ENCODE measurements at places on chromosomes 13 and 19.
A peak's percentile ranks its signal among the peaks of the same experiment; 100 is the strongest.

DNA sequence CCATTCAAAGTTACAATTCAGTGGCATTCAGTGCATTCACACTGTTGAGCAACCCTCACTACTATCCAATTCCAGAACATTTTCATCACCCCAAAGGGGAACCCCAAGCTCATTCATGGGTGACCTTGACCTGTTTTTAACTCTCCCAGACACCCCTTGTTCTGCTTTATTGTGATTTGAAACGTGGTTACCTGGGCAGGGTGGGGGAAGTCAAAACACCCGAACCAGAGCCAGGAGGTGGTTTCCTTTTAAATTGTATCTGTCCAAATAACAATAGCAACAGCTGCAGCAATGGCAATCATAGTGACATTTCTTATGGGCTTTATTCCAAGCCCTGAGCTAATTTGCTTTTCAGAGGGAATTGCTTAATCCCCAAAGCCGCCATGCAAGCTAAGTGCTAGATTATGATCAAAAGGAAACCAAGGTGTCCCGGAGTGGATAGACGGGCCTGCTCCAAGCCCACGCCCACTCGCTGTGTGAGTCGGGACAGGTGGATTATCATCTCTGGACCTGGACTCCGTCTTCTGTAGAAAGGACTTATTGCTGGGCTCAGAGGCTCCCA lies 6.1 kb downstream of the PTGIR start:
- DNase-seq = no peak

- no peak for DNase-seq
These were observed 88.1 kb downstream of the SLC7A1 start for GRCh38 chr13:29507356-29507755.

GRCh38 chr13:34640993-34641330 lies 301.1 kb upstream of the NBEA start:
- DNase-seq = no peak

DNA sequence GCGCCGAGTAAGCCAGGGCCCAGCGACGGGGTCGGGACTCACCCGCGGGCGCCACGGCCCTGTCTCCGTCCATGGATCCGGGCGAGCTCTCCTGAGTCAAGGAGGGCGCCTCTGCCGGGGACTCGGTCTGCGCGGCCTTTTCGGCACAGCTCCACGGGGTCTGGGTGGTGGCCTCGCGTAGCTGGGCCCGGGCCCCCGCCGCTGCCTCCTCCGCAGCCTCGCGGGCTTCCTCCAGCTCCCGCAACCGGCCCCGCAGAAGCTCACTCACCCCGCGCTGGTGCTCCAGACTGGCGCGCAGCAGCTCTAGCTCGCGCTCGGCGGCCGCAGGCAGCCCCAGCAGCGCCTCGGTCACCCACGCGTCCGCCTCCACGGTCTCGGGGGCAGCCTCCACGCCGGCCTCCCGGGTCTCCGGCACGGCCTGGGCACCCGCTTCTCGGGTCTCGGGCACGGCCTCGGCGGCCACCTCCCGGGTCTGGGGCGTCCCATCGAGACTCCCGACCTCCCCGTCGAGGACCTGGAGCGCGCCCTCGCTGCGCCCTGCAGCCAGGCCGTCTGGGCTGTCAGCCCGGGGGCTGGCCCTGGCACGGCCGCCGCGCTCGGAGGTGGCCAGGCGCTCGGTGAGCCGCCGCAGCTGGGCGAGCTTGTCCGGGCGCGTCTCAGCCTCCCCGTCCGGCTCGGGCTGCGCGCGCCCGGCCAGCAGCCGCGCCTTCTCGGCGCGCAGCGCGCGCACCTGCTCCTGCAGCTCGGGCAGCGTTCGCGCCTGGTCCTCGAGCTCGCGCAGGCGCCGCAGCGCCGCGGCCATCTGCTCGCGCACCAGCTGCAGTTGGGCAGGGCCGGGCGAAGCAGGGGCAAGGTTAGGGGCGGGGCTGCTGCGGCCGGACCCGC lies 8.4 kb downstream of the KANK3 start:
- no peak for DNase-seq

DNA sequence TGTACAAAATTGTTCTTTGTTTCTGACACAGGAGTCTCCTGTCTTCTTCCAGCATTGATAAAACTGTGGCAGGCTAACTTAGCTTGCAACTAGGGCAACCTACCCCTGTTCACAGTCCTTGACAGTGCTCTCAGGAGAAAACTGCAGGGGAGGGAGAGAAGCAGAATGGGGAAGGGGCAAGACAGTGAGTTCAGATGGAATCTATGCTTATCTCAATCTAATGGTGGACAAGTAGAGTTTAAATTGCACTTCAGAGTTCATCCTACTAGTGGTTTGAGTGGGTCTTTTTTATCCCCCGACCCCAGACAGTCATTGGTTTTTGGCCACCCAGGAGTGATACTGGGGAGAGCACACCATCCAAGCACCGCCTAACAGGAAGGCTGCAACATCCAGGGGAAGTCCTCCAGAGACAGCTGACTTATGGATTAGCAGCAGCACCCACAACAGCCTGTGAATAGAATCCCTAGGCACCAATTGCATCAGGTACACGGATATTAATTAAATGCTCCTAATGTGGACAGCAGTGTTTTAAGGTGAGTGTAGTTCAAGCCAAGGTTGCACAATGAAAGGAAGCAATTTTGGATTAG lies 236.6 kb downstream of the NHLRC3 start:
- DNase-seq = no peak

DNA sequence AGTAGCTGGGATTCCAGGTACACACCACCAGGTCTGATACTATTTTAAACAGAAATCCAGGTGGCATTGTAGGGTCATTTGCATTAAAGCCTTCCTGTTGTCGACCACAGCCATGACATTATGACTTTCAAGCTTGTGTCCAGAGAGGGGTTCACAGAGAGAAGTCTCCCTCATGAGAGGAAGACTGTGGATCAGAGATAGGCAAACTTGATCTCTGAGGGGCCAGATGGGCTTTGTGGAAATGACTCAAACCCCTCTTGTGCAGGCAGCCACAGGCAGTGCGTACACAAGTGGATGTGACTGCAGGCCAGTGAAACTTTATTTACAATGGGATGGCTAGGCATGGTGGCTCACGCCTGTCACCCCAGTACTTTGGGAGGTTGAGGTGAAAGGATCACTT lies 27.8 kb upstream of the F2RL3 start:
- DNase-seq = no peak

- peak; percentile 14 for DNase-seq
These were observed 12.3 kb upstream of the CADM4 start for GRCh38 chr19:43651758-43652545.

DNA sequence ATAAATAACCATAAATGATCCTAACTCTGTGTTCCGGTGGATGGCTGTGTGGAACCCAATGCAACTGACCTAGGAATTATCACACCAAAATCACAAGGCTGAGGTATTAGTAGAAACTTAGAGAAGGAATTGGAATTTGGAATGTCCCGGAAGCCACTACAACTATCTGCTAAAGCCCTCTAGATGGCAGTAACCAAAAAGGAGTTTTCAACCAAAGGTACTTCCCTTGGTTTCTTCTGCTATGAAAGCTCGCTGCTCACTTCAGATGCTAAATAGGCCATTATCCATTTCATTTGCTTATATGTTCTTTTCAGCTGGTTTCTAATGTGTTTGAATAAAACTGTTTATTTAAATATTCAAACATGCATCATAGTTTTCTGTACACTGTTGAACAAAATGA lies 1589.1 kb upstream of the SPRY2 start:
- DNase-seq = no peak

DNA sequence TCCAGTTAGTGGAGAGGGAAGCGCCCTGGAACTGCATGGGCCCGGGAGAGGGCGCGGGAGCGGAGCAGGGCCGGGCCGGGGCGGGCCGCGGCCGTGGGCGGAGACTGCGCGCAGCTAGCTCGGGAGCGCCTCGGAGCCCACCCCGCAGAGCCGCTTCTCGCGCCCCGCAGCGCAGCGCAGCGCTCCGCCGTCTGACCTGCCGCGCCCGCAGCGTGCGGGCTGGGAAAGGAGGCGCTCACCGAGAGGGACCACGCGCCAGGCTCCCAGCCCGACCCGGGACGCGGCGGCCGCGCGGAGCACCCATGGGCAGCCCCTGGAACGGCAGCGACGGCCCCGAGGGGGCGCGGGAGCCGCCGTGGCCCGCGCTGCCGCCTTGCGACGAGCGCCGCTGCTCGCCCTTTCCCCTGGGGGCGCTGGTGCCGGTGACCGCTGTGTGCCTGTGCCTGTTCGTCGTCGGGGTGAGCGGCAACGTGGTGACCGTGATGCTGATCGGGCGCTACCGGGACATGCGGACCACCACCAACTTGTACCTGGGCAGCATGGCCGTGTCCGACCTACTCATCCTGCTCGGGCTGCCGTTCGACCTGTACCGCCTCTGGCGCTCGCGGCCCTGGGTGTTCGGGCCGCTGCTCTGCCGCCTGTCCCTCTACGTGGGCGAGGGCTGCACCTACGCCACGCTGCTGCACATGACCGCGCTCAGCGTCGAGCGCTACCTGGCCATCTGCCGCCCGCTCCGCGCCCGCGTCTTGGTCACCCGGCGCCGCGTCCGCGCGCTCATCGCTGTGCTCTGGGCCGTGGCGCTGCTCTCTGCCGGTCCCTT lies at the start of gene MLNR:
MLNR (plus strand) TSS at position 303 of the 820 bp plus-strand sequence; CDS start at position 303, 0 bp downstream.
- DNase-seq = peak; percentile 23

GRCh38 chr13:70694996-70695715 lies 586.9 kb upstream of the KLHL1 start:
- no peak for DNase-seq

- DNase-seq = no peak
These were observed 279.7 kb downstream of the COG6 start for GRCh38 chr13:39935155-39935554.

- DNase-seq = no peak
These were observed 9.6 kb downstream of the BCAM start for GRCh38 chr19:44818466-44819031.

DNA sequence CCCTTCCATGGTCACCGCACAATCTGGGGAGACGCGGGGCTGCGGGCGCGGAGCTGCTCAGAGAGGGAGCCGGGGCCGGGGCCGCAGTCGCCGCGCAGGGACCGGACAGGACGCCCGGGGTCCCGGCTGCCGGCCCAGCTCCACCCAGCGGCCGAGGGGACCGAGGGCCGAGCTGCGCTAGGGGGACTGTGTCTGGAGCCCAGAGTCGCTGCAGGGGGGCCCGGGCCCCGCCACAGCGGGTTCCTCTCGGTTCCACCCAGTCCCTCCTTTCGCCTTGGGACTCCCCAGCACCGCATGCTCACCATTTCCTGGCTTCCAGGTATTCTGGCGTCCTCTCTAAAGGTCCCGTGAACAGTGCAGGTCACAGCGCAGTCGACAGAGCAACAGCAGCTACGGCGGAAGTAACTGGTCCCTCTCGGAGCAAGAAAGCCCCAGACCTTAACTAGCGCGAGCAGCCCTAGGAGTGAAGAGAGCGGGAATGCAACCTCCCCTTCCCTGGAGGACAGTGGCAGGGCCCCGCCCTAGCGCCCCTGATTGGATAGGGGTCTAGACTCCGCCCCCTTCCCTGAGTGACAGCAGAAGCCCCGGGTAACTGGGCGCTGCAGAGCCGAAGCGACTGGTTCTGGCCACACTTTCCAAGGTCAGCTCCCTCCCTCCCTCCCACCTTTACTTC lies at the start of gene ZNF878:
ZNF878 (minus strand) TSS at position 465 of the 673 bp plus-strand sequence; CDS start at position 305, 160 bp downstream.
- DNase-seq = peak; percentile 43

GRCh38 chr13:98482476-98483444 lies 94.1 kb downstream of the STK24 start:
- DNase-seq = no peak

DNA sequence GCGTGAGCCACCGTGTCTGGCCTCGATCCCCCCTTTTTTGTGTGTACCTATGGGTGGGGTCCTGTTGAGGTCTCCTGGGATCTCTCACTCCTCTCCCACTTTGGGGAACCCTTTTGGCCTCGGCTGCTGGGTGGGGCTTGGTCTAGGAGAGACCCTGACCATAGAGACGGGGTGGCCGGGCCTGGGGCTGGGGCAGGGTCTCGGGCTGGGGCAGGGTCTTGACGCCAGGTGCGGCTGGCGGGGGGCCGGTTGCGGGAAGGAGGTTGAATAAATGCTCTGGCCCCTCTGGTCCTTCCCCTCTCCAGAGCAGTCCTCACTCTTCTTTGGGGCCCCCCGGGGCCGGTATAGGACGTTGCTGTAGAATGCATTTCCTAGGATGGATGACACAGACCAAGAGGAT lies 9.7 kb downstream of the TMIGD2 start:
- DNase-seq = no peak

DNA sequence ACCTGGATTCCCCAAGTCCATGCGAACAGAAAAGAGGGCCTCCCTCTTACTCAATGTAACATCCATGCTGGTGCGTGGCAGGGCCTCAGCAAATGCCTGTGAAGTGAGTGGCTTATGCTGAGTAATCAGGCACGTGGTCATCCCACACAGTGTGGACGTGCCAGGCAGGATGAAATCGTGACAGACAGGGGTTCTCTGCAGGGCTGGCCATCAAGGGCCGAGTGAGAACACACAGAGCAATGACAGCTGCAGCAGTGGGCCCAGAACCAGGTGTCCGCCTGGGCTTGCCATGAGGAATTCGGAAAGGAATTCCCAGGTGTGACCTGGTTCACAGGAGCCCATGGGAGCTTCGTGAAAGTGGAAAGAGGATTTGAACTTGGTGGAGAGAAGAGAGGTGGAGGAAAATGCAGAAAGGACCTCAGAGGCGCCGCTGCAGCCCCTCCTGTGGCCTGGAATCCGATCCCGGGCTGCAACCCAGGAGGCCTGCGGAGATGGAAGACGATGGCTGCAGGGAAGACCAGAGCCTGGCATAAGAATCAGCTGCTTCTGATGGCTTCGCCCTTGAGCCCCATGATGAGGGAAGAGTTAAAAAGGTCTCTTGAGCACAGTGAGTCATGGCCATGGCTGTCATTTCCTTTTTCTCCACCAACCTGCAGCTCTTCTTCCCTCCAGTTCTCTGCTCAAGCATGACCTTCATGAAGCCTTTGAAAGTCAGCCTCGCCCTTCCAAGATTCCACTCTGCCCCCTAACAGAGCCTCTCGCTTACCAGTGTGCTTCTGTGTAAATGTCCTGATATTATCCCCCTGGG lies 34.6 kb upstream of the SOX1 start:
- no peak for DNase-seq

DNA sequence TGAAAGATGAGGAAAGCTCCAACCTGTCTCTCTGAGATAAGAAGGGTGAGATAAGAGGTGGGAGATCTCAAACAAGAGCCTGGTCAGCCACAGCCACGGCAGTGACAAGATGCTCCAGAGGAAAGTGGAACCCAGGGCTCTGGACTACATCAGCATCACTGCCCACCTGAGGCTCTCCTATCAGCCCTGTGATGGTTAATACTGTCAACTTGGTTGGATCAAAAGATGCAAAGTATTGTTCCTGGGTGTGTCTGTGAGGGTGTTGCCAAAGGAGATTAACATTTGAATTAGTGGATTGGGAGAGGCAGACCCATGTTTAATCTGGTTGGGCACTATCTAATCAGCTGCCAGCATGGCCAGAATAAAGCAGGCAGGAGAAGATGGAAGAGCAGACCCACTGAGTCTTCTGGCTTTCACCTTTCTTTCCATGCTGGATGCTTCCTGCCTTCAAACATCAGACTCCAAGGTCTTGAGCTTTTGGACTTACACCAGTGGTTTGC lies 476.6 kb upstream of the NBEA start:
- no peak for DNase-seq

DNA sequence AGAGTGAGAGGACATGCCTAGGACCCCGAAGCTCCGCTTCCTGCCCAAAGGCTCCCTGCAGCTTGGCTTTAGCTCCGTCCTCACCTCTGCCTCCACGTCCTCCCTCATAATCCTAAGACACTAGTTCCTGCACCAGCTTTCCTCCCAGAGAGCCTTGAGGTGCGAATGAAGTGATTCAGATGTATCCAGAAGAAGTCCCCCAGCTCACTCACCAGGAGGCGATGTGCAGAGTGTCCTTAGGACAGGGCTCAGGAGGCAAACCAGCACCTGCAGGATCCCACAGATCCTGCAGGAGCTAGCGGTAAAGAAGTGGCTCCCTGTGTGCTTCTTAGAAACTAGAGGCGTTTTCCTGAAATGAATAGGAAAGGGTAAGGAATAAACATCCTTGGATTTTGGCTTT lies 109.7 kb downstream of the HSPH1 start:
- DNase-seq = no peak

GRCh38 chr13:73138276-73138637 lies 79.5 kb downstream of the KLF5 start:
- no peak for DNase-seq
